CD8-positive, alpha-beta memory T cell (primary cell): ENCODE measurements at places on chromosomes 5 and 9.

- DNase-seq, result no peak
These were observed 178.2 kb downstream of the ROR2 start for GRCh38 chr9:91771864-91772263.

GRCh38 chr9:134171316-134172197 is 7.2 kb upstream of the RNU6ATAC start:
- DNase-seq, result no peak

DNA sequence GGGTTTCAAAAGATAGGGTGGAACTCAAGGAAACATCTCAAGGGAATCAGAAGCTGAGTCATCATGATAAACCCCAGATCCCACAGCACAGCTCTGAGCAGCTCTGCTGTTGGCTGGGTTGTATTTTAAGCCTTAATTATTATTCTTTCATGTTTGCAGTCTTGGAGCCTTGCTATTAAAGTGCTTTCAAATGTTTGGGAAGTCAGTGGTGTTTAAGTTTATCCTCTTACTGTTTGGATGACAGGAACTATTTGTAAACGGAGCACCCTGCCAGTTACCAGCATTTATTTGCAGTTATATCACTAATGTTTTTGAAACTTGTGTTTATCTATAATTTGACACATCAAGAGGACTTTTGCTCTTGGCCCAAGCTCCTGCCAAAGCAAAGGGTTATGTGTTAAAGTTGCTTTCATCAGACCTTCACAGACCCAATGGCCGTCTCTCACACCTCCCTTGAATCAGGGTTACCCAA is 141.1 kb upstream of the SPDL1 start:
- no peak for DNase-seq

DNA sequence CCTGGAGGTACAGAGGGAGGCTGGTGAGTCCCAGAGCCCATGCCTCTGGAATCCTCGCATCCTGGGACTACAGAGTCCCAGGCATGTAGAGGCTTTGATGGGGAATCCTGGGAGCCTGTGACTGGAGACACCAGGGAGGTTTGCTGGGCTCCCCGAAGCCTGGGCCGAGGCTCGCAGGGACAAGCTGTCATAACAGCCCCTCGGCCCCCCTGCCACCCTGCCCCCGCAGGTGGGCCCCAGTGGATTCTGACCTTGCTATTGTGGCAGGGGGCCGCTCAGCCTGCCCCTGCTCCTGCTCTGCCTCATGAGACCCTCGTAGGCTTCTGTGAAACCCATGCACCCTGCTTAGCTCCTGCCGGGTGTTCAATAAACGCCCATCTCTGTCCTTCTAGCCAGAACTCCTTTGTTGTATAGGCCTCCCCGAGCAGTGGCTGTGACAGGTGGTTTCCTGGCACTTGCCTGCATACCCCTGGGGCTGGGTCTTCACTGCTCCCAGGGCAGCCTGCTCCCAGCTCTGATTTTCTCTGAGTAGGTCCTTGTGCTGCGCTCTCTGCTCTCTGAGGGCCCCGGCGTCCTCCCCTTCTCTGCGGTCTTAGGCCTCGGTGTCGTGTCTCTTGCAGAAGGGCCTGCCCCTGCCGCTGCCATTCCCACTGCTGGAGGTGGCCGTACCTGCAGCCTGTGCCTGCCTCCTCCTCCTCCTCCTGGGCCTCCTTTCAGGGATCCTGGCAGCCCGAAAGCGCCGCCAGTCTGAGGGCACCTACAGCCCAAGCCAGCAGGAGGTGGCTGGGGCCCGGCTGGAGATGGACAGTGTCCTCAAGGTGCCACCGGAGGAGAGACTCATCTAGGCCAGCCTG is 20.4 kb downstream of the CRB2 start:
- DNase-seq, result no peak

GRCh38 chr9:126230692-126231091 is 95.9 kb upstream of the MVB12B start:
- no peak for DNase-seq

GRCh38 chr5:139605887-139606286 is 42.3 kb upstream of the CXXC5 start:
- DNase-seq, result no peak

DNA sequence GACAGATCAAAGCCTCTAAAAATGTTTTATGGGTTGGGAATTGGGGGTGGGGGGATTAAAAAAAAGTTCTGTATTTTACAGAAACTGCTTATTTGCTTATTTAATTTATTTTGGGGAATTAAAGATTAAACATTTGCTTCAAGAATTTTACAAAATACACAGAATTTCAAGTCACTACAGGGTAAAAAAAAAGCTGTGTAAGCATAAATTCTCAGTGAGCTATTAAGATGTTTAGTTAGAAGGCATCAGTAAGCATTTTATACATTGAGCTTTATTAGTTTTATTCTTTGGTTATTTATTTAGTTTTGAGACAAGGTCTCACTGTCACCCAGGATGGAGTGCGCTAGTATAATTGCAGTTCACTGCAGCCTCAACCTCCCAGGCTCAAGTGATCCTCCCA is 5.2 kb downstream of the BDP1 start:
- no peak for DNase-seq

- no peak for DNase-seq
These were observed 20.4 kb upstream of the PAPPA start for GRCh38 chr9:116133163-116133562.

- no peak for DNase-seq
These were observed 48.4 kb upstream of the EPB41L4A start for GRCh38 chr5:112467485-112467884.

DNA sequence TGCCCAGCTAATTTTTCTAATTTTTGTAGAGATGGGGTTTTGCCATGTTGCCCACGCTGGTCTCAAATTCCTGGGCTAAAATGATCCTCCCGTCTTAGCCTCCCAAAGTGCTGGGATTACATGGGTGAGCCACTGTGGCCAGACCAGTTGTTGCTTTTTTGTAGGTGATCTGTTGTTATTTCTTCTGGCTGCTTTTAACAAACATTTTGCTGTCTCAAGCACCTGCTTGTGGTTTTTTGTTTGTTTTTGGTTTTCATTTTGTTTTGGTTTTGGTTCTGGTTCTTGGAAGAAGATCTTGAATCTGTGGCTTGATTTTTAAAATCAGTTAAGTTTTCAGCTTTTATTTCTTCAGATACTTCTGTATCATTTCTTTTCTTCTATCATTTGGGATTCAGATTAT is 21.1 kb downstream of the ERCC6L2 start:
- DNase-seq, result no peak

DNA sequence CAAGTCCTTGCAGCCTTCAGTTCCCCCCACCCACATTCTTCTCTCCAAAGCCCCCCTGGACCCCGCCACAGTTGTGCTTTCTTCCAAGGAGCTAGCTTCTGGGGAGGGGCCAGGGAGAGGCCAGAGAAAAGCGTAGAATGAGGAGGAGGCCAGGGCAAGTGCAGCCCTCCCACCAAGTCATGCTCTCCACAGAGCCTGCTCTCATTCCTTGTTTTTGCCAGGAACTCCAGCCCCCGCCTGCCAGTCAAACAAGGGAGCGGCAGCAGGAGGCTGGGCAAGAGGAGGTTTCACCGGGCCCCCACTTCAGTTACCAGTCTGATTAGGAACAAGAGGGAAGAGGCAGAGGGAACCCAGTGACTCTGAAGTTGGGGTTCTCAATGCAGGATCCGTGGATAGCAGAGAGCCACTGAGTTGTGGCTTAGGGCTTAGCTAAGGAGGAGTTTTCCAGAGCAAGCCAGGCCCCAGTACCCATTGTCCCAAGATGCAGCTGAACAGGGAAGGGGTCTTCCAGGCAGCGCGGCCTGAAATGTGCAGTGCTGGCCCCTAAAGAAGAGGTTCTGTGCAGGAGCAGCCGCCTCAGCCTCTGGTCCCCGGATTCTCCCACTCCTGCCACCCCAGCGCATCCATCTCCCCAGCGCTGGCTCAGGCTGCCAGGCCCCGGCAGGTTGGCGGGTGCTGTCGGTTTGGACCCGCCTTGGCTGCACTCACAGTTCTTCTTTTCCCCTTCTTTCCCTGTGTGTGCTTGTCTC is 120.6 kb downstream of the DAB2IP start:
- no peak for DNase-seq

DNA sequence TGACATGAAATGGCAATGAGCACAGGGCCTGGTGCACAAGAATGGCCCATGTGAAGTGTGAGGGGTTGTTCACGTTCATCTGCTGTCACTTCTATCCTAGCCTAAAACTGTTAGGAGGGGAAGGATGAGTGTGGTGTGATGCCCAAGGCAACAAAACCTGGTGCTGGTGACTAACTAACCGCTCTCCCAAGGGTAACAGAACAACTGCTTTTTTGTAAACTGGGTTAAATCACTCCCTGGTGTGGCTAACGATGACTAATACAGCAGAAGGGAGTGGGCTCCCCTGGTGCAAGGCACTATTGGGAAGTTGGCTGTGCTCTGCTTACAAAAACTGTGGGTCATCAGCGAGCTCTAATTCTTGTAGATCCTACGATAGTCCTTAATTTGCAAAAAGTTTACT is 103.2 kb upstream of the VCAN start:
- DNase-seq, result no peak

- no peak for DNase-seq
These were observed 31.4 kb upstream of the FAT2 start for GRCh38 chr5:151622367-151623088.

DNA sequence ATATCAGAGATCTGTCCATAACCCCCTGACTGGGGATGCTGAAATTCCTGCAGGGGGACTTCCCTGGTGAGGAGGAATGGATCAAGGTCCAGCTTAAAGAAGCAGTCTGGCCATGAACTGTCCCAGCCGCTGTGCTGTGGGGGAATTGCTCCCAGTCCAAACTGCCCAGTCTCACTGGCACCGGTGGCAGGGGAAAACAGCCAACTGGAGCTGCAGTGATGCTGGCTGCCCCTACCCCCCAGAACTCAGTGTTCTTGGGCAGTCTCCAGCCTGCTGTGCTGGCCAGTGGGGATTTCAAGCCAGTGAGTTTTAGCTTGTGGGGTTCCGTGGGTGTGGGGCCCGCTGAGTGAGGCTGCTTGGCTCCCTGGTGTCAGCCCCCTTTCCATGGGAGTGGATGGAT is 306.5 kb upstream of the RPS23 start:
- DNase-seq, result no peak

DNA sequence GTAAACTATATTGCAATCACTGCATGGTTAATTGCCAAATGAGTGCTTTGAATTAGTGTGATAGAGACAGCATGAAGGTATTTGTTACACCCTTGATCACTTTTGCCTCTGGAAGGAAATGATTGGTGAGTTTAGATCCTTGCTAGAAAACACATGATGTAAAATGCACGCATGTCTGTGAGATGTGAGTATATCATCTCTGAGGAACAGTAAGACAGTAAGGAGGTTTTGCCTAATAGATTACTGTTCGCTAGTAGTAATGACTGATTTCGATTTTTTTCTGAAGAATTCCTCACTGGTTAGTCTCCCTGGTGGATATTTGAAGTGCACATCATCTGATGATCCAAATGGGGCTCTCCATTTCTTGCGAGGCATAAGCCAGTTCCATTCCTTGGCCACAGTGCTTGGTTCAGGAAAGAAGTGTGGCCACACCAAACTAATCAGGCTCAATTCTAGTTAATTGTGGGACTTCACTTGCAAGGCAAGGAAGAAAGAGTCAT is 156.4 kb upstream of the ADRA1B start:
- no peak for DNase-seq

DNA sequence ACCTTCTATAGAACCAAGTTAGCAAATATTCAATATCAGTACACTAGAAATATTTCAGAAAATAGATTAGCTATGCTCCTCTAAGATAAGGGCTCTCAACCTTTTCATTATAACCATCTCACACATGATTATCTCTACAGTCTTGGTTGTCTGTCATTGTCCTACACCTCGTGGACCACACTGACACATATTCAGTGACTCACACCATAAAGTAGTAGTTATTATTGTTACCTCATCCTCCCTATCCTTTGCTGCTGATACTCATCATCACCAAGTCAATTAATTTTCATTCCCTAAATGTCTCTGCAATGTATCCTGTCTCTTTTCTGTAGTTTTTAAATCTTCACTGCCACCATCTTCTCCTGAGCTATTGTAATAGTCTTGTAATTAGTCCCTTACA is 1309.2 kb upstream of the C9orf72 start:
- no peak for DNase-seq

- no peak for DNase-seq
These were observed 454.6 kb upstream of the TUSC1 start for GRCh38 chr9:26132746-26133312.

GRCh38 chr5:8317335-8317734 is 448.4 kb downstream of the MTRR start:
- DNase-seq, result no peak

DNA sequence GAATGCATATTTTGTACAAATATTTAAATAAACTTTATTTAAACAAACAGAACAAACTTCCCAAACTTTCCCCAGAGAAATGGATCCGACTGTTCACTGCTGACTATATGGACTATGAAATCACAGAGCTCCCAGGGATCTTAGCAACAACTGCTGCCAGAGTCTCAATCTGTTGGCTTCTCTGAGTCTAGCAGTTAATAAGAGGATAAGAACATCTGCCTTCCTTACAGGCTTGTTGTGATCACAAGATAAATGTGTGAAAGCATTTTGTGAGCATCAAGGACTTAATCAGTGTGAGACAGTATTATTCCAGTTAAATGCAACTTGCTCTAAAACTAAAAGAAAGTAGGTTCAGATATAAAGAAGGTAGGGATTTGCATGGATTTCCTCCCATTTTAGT is 31.4 kb upstream of the MYOT start:
- no peak for DNase-seq

DNA sequence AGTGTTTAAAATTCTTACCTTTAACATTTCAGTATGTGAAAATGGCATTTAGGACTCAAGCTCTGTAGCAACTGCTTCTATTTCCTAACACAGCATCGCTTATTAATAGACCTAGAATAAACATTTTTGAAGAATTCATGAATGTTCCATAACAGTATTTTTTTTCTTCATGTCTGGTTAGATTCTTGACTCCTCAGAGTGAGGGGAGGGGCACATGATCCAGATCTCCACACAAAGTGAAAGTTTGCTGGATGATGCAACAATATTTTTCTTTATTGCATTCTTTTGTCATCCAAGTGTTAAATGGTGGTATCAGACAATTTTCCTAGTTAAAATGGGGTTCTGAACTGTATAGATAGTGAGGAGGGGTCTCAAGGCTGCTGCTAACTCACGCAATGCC is 130.8 kb upstream of the MAN2A1 start:
- DNase-seq, result no peak

- DNase-seq, result no peak
These were observed 146.3 kb downstream of the SNX18 start for GRCh38 chr5:54663866-54664265.

GRCh38 chr9:130408669-130409068 is 36.1 kb upstream of the ASS1 start:
- DNase-seq, result no peak

DNA sequence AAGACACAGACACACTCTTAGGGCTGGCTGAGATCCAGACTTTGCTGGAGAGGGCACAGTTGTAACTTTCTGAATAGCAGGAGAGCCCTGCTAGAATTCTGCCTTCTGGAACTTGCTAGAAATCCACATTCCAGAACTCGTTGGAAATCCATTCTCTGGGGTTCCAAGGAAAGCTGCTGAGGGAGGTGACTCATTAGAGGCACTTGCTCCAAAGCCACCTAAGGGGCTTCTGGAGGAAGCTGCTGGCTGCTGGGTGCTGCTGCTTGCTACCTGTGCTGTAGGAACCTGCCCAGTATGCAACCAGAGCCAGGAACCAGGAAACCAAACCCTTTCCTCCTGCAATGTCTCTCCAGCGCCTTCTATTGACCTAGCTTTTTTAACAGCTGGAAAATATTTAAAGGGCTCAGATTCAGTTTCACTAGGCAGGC is 4.1 kb upstream of the TLE4 start:
- no peak for DNase-seq
